Uterus (tissue), 4 donors: ENCODE measurements at places on chromosomes 12 and 14. TPM values are rescaled to one million over a fixed set of nuclear protein-coding genes. Genes with fewer than 3 reads are reported as not detected.
A peak's percentile ranks its signal among the peaks of the same experiment; 100 is the strongest.

- H3K4me3 ChIP-seq = no peak overlapping the region
- no peaks in the 10 kb centered on the region for H3K4me1 ChIP-seq
- H3K36me3 ChIP-seq = no peaks in the 10 kb centered on the region
- H3K27ac ChIP-seq = peak overlapping the region; percentile 75
- DNase-seq = no peak
These were observed 463.1 kb downstream of the RAD51B start for GRCh38 chr14:68282479-68283377.

DNA sequence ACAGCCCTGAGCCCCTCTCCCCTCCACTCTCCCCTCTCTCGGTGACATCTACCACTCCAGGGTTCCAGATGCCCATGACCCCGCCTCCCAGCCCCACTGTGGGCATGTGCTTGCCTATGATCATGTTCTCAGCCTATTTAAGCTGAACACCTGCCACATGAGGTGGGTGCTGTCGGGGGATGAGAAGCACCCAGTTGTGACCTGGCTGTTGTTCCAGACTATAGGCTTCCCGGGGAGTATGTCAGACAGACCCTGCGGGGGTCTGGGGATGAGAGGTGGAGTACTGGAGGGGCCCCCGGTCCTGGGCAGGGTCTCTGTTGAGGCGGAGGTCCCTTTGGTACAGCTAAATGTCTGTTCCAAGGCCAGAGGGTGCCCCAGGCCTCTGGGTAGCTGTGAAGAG, 6.0 kb downstream of the VSX2 start:
- no peaks in the 10 kb centered on the region for H3K36me3 ChIP-seq
- H3K4me3 ChIP-seq = no peak overlapping the region
- no peak overlapping the region for H3K27ac ChIP-seq
- H3K4me1 ChIP-seq = peaks cover 11% of the 10 kb centered on the region
- DNase-seq = no peak

- H3K4me3 ChIP-seq = no peak overlapping the region
- no peaks in the 10 kb centered on the region for H3K36me3 ChIP-seq
- H3K27ac ChIP-seq = no peak overlapping the region
- no peak for DNase-seq
These were observed 674.1 kb upstream of the ATXN7L3B start for GRCh38 chr12:73863546-73863945.

TSHR gene
- total RNA-seq = not detected

SINHCAF gene
- 26.1 TPM for total RNA-seq

- peak overlapping the region; percentile 94 for H3K27ac ChIP-seq
- H3K36me3 ChIP-seq = no peaks in the 10 kb centered on the region
- peak overlapping the region; percentile 70 for H3K4me3 ChIP-seq
- no peaks in the 10 kb centered on the region for H3K27me3 ChIP-seq
These were observed 670 bp upstream of the PSMA3 start for GRCh38 chr14:58243790-58244555.

GRCh38 chr12:105083551-105084105, 630 bp downstream of the ALDH1L2 start:
- H3K4me1 ChIP-seq = no peaks in the 10 kb centered on the region
- H3K36me3 ChIP-seq = no peaks in the 10 kb centered on the region
- peak overlapping the region; percentile 28 for H3K27ac ChIP-seq
- DNase-seq = peak; percentile 48
- H3K4me3 ChIP-seq = peak overlapping the region; percentile 48
- no peaks in the 10 kb centered on the region for H3K27me3 ChIP-seq

DNA sequence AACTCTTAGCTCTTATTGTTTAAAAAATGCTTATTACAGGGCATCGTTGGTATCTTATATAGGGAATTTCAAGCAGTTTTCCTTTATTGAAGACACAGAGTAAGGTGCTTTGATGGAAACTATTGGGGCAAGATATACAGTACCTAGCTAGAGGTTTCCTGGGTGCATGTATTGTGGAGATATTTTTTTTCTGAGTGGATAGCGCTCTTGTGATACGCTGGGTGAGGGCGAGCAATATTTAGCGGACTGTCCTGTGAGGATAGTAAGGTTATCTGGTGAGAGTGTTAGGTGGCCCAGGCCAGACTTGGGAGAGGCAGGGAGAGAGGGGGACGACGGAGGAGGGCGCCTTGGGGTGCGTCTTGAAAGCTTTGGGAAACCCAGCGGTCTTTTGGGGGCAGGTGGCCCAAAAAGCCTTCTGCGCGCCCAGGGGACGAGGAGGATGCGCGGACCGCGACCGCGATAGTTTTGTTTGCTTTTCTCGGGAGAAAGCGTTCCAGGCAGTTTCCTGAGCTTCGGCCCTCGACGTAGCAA, 596 bp upstream of the BICD1 start:
- DNase-seq = no peak
- no peaks in the 10 kb centered on the region for H3K4me1 ChIP-seq
- H3K36me3 ChIP-seq = no peaks in the 10 kb centered on the region
- peak overlapping the region; percentile 95 for H3K27ac ChIP-seq

- DNase-seq = no peak
- H3K36me3 ChIP-seq = no peaks in the 10 kb centered on the region
- H3K4me1 ChIP-seq = no peaks in the 10 kb centered on the region
- H3K27me3 ChIP-seq = no peaks in the 10 kb centered on the region
- H3K27ac ChIP-seq = no peak overlapping the region
These were observed 106.1 kb downstream of the DPF3 start for GRCh38 chr14:72787841-72788240.

DNA sequence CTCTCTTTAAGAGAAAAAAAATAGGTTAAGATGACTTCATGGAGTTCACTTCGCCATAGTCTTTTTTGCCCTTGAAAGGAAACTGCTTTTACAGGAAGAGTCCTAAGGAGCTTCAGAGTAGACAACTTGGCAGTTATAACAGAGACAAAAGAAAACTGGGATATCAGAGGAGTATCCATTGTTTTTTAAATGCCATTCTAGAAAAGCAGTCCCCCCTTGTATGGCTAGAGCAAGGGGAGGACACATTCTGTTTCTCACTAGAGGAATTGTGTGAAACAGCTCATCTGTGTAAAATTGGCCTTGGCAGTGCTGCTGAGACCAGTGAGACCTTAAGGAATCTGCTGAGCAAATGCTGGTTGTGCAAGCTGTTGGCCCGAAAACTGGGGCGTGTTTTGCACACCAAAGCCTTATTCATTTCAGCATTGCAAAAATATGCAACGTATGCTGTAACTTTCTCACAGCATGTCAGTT, 128.0 kb downstream of the GPR135 start:
- H3K36me3 ChIP-seq = no peaks in the 10 kb centered on the region
- peaks cover 4% of the 10 kb centered on the region for H3K4me1 ChIP-seq
- no peak overlapping the region for H3K4me3 ChIP-seq
- DNase-seq = peak; percentile 87

DNA sequence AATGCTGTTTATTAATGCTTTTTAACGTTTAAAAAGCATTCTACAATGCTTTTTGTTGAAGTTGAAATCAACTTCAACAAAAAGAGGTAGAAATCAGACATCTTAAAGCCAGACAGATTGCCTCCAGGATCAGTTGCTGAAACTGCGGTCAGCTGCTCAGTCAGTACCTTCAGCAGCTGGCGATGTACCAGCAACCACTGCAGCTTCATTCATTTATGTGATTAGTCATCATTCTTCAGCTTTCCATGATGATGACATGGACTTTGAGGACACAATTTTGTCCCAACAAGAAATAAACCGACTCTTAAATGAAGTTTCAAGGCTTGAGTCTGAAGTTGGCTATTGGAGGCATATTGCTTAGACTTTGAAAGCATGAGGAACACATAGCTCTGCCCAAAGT, 31.5 kb upstream of the NUAK1 start:
- H3K27me3 ChIP-seq = no peaks in the 10 kb centered on the region
- no peaks in the 10 kb centered on the region for H3K36me3 ChIP-seq
- H3K4me3 ChIP-seq = no peak overlapping the region
- no peak for DNase-seq

KRT71 gene
- total RNA-seq = not detected

MMP14 gene
- 233 TPM for total RNA-seq

GRCh38 chr14:69117020-69117767, 35.7 kb downstream of the DCAF5 start:
- DNase-seq = no peak
- no peaks in the 10 kb centered on the region for H3K4me1 ChIP-seq
- H3K27me3 ChIP-seq = no peaks in the 10 kb centered on the region
- H3K4me3 ChIP-seq = no peak overlapping the region

KRT80 gene
- total RNA-seq = 1.1 TPM

- H3K4me3 ChIP-seq = no peak overlapping the region
- no peaks in the 10 kb centered on the region for H3K27me3 ChIP-seq
- no peak for DNase-seq
- H3K4me1 ChIP-seq = no peaks in the 10 kb centered on the region
These were observed 160.6 kb downstream of the CAPZA3 start for GRCh38 chr12:18898470-18898869.

SLC17A8 gene
- total RNA-seq = 1.1 TPM

- DNase-seq = no peak
- no peaks in the 10 kb centered on the region for H3K36me3 ChIP-seq
- H3K4me3 ChIP-seq = no peak overlapping the region
- H3K4me1 ChIP-seq = no peaks in the 10 kb centered on the region
These were observed 7.0 kb downstream of the RNASE10 start for GRCh38 chr14:20512177-20512905.

OR6C65 gene
- not detected for total RNA-seq

- H3K27ac ChIP-seq = no peak overlapping the region
- H3K4me1 ChIP-seq = no peaks in the 10 kb centered on the region
- DNase-seq = no peak
- no peaks in the 10 kb centered on the region for H3K27me3 ChIP-seq
These were observed 312.8 kb upstream of the FKBP4 start for GRCh38 chr12:2481951-2482350.

- DNase-seq = no peak
- no peaks in the 10 kb centered on the region for H3K36me3 ChIP-seq
- no peak overlapping the region for H3K4me3 ChIP-seq
These were observed 148.1 kb upstream of the NRXN3 start for GRCh38 chr14:78022059-78022458.

LRRIQ1 gene
- 0.51 TPM for total RNA-seq

DNA sequence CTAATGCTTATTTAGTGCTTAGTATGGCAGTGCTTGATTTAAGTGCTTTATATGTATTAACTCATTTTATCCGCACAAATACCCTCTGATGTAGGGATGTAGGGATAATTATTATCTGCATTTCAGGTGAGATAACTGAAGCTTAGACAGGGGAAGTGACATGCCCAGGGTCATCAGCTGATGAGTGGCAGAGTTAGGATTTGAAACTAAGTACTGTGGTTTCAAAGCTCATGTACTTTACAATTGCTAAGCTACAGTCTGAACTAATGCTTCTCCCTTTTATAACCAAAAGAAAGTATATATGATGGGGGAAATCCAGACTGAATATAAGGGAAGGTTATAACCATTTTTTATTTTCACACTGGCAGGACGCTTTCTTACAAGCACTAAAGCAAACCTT, 229.6 kb upstream of the NAV3 start:
- DNase-seq = no peak
- no peaks in the 10 kb centered on the region for H3K27me3 ChIP-seq
- H3K36me3 ChIP-seq = no peaks in the 10 kb centered on the region
- no peak overlapping the region for H3K4me3 ChIP-seq
- H3K4me1 ChIP-seq = no peaks in the 10 kb centered on the region
- no peak overlapping the region for H3K27ac ChIP-seq

KRT3 gene
- total RNA-seq = not detected

DNA sequence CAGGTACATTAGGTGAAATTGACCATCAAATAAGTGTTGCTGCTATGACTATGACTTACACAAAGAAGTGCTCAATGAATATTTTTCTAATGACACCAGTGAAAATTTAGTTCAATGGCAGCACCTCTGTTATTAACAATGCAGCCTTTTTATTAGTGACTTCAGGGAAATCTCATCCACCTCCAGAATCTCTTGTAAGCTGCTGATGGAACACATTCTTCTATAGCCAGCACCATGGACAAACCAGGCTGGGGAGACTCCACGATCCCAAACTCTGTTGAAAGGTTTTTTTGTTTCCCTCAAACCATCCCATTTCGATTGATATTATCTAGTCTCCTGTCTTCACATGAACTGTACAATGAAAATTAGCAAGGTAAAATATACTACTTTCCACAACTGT, 265.9 kb downstream of the ITPR2 start:
- H3K27ac ChIP-seq = no peak overlapping the region
- no peaks in the 10 kb centered on the region for H3K27me3 ChIP-seq
- H3K4me1 ChIP-seq = no peaks in the 10 kb centered on the region
- no peak overlapping the region for H3K4me3 ChIP-seq
- no peaks in the 10 kb centered on the region for H3K36me3 ChIP-seq
